ENCODE measurements at places on chromosomes 6 and 20.

DNA sequence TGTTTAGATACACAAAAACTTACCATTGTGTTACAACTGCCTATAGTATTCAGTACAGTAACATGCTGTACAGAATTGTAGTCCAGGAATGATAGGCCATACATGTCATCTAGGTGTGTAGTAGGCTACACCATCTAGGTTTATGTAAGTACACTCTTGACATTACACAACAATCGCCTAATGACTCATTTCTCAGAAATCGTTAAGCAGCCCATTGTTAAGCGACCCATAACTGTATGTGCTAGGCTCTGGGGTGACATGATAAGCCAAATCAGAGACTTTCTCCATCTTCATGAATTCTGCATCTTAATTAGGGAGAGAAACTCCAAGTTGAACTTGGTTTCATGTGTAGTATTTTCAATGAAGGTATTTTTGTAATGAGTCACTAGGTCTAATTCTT lies 17.2 kb downstream of the STK35 start:
- DNase-seq, result no peak

DNA sequence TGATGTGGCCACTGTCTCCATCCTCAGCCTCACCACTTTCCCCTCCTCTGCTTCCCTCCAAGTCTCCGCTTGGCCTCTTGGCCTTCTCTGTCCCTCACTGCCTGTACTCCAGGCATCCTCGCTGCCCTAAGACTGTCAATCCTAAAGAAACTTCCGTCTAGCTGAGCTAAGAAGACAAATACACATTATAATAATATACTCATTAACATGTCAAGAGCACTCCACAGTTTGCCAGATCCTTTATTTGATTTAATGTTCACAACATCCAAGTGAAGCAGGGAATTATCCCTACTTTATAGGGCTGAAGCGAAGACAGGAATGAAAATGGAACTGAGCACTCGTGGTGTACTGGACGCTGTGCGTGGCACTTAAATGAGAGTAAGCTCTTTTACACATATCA lies 72.4 kb upstream of the SLC22A23 start:
- no peak for DNase-seq

DNA sequence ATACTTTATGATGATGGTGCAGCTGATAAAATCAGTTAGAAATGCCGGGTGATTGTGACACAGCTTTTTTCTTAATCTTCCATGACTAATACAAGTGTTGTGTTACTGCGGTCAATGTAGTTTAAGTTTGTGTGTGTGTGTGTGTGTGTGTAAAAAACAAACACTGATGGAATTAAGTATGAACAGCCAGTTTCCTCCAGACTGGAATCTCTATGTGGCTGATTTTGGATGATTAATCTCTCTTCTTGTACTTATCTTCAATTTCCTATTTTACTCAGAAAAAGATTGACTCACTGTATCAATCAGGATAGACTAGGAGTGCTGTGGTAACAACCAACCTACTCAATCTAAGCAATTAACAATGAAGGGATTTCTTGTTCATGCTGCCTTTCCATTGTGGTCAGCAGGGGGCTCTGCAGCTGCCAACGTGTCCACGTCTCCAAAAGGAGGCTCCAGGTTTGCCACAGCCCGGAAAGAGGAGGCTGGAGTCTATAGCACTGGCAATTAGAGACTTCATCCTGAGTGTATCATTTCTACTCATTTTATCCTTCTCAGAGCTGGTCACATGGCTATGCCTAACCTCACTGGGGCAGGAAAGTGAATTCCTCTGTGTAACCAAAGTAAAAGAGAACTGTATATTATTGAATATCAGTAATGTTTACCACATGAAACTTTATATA lies 107.7 kb downstream of the CD109 start:
- DNase-seq, result no peak

GRCh38 chr6:112308476-112308875 lies 38.7 kb upstream of the RFPL4B start:
- DNase-seq, result no peak

GRCh38 chr6:35209081-35209480 lies 4.7 kb upstream of the SCUBE3 start:
- no peak for DNase-seq

DNA sequence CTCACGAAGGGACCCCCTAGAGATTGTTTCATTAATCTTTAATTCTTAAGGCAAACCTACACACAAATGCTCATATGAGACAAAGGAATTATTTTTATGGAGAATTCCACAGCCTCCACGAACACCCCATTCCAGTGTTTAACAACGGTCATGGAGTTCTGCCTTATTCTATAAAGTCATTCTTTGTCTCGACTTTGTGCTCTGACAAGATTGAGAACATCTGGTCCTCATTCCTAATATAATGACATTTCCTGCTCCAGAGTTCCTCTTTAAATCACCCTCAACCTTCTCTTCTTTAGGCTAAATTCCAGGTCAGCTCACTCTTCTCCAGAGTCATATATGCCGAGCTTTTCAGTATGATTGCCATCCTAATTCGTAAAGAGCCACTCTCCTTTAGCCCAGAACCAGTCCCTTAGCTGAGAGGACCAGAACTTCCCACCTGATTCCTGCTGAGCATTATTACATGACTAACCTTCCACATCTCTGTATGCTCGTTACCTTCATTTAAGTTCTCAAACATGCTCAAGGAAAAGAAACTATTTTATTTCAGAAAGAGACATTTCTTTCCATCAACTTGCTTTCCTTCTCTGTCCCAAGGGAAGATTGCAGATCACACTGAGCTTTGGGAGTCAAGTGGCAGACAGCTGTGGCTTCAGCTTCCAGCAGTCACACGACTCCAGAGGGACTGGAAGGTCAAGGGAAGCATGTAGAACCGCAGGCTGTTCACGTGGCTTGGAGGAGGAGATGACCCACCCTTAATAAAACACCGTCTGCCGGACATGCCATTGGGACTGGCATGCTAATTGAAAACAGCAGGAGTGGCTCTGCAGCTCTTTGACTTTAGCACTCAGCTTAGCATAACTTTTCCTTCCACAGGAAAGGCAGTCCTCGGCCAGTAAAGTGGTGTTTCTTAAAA lies 467.1 kb upstream of the HSF2 start:
- no peak for DNase-seq

- DNase-seq, result no peak
Observed at GRCh38 chr6:170462366-170463020, 90.6 kb downstream of the PSMB1 start.

Data from Peyer's patch (tissue), 4 donors.